ENCODE measurements at places on chromosomes 3 and 15.

GRCh38 chr15:66595931-66596545 is 30.2 kb upstream of the LCTL start:
- H3K27ac ChIP-seq: no peak overlapping the region
- peaks cover 7% of the 10 kb centered on the region for H3K27me3 ChIP-seq
- no peak overlapping the region for H3K4me3 ChIP-seq

- H3K27me3 ChIP-seq: no peaks in the 10 kb centered on the region
- no peak overlapping the region for H3K4me3 ChIP-seq
- H3K27ac ChIP-seq: no peak overlapping the region
- DNase-seq: no peak
These were observed 108.4 kb downstream of the ADAMTSL3 start for GRCh38 chr15:83762367-83762766.

DNA sequence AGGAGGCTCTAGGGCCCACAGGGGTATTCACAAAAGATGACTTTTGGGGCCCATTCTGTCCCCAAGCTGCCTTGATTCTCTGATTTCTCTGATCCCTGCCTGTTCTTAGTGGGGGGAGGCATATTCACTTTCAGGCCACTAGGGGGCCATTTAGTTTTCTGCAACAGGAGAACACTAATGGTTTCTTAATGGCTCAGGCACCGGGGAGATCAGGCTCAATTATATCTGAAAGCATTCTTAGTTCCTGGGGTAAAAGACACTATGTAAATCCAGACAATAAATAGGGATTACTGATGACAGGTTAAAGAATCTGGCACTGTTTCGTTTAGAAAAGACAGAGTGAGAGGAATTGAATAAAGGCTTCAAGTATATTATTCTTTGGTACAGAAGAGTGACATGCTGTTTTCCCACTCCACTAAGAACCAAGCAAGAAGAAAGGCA is 2.5 kb upstream of the INAFM2 start:
- no peak overlapping the region for H3K4me3 ChIP-seq
- no peak overlapping the region for H3K27ac ChIP-seq
- DNase-seq: peak; percentile 62

GRCh38 chr3:155946178-155946577 is 75.7 kb downstream of the GMPS start:
- H3K4me1 ChIP-seq: no peaks in the 10 kb centered on the region
- H3K27me3 ChIP-seq: no peaks in the 10 kb centered on the region
- H3K27ac ChIP-seq: no peak overlapping the region
- peaks cover 2% of the 10 kb centered on the region for H3K36me3 ChIP-seq
- DNase-seq: no peak
